ENCODE measurements at places on chromosomes 7 and 10.

- DNase-seq = no peak
Observed at GRCh38 chr10:107091126-107091525, 73.4 kb downstream of the SORCS1 start.

- DNase-seq = no peak
Observed at GRCh38 chr7:28790467-28790866, 167.7 kb downstream of the TRIL start.

- no peak for DNase-seq
Observed at GRCh38 chr7:112137141-112138101, 68.8 kb downstream of the DOCK4 start.

DNA sequence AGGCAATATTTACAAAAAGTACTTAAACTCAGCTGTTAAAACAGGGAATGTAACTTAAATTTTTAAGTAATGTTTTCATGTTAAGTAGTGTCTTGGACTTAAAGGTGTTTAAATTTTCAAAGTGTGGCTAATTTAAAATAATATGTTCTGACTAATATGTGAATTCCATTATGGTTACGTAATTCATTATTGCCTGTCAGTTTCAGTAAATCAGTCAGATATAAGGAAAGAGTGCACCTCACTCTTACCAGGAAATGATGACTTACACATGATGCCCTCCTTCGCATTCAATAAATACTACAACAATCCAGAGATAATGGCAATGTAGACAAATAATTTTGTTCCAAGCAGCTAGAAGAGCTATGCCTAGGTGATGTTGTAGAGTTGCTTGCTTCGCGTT lies 69.0 kb upstream of the WNT16 start:
- DNase-seq = no peak

DNA sequence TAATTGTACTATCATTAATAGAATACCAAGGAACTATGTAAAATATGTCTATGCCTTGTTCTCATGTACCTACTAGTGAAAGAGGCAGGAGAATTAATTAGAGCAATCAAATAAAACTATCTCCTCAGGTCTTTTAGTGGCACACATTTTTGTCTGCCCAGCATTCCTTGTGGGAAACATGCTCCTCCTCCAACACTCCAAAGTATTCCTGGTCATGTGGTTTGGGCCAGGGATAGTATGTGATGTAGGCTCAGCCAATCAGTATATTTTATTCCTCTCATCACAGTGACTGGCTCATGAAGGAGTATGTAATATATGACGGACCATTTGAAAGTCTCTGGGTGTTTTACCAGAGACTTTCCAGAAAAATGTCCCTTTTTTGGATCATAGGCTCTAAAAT lies 16.7 kb upstream of the SYPL1 start:
- no peak for DNase-seq

DNA sequence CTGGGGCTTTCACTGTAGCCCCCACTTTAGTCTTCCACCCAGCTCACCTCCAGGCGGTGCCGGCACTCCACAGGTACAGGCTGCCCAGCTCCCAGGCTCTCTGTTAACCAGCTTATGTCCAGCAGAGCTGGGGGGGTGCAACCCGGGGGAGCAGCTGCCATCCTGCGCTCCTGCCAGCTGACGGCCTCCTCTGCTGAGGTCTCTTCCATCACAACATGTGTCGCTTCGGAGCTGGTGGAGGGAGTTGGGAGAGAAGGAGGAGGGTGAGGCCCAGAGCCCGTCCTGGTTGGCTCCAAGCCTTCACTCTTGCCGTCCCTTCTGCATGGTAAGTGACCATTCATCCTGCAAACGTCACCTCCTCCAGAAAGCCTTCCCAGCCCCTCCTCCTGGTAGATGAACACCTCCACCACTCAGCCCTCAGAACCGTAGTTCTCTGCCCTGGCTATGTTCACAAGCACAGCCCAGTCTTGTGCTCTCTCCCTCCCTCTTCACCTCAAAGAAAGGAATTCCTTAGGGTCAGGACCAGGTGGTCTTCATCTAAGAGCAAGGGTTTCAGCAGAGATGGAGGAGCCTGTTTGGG lies 1.6 kb downstream of the POLM start:
- no peak for DNase-seq

DNA sequence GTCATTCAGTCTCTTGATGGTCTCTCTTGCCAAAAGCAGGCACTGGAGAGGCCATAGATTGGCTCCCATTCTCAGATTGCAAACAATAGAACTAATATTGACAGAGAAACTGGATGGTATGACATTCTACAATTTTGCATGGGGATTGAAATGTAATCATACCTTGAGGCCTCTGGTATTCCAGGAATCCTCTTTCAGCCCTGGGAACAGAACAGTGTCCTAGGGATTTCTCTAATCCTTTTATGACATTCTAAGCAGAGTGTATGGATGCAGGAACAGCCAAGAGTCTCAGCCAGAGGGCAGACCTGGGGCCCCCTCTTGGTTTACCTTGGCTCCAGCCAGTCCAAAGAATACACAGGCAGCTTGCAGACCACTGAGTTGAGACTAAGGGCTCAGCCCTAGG lies 206.4 kb downstream of the KCNMA1 start:
- no peak for DNase-seq

GRCh38 chr10:78461333-78461732 lies 427.7 kb downstream of the RPS24 start:
- no peak for DNase-seq

- no peak for DNase-seq
Observed at GRCh38 chr10:93872375-93873158, 21.2 kb upstream of the SLC35G1 start.

- no peak for DNase-seq
Observed at GRCh38 chr7:33500703-33501701, 371.6 kb downstream of the BBS9 start.

- no peak for DNase-seq
Observed at GRCh38 chr10:79331709-79332108, 15.6 kb upstream of the PPIF start.

DNA sequence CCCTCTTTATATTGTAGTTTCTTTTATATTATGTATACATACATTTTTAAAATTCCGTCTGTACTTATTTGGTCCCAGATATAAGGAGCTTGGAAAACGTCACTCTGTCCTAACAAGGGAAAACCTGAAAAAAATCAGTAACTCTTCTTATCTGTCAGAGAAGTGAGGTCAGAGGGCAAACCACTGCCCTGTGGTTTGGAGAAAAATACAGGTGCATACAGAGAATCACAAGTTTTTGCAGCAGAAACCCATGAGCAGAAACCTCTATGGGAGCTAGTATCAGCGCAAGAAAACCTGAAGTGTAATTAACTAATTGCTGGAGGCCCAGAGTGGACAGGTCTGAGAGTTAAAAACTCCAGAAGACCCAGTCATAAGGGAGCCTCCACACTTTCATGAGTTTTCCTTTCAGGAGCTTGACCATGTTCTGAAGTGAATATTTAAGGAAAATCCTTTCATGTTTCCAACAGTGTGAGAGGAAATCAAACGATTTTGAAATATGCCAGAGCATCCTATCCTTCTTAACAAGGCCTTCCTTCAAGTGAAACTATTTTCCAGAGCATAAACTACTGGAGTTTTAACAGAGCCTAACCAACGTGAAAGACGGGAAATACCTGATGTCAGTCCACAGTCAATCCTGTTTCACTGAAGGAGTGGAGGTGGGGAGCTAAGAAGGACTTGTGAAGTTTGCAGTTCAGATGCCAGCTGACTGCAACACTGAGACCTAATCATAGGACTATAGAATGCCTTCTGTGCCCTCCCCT lies 290.8 kb upstream of the BMPER start:
- no peak for DNase-seq

DNA sequence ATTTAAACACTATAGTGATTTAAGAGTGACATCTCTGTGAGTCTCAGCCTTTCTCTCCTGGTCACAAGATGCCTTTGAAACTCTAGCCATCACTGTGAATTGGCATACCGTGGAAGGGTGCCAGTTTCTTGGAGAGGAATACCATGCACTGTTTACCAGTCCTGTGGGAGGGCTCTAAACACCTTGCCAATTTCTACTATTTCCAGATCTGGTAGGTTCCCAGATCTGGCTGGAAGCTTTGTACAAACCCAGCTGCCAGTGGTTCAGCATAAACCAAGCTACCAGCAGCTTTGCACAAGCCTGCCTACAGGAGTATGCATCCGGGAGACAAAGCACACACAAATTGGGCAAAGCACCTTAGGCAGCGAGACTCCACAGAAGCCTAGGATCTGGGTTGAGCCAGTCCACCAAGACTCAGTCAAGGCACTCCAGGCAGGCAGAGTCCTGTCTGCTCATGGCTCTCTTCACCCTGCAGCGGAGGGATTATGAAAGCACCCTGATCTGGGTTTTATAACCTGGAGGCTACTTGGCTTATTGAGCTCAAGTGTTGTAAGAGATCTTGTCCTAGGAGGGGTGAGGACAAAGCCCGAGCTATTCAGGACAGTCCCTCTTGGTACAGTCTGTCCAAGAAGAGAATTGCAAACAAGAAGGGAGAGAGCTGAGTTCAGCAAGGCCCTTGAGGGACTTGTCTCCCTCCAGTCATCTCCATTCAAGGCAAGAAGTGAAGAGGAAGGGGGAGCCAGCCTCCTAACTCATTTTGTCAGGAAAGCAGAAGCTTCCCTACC lies 23.6 kb downstream of the MCM10 start:
- DNase-seq = no peak

DNA sequence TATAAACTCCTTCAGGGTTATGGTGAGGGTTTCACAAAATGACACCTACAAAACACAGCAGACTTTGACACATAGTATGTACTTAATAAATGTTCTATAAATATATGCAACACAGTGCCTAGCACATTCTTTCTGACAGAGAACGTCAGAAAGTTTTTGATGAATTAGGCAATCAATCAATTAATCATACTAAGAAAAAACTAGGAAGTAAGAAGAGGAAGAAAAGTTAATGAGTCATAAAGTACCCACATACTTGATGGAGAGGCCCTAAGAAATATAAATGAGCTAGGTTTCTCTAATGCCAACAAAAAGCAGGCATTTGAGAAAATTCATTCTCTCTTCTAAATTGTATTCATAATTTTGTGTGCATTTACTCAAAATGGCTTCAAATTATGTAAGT lies 192.7 kb upstream of the VWC2 start:
- no peak for DNase-seq

GRCh38 chr10:86169506-86170254 lies 196.9 kb downstream of the GRID1 start:
- no peak for DNase-seq

GRCh38 chr10:43594944-43595589 lies 11.2 kb upstream of the ZNF485 start:
- DNase-seq = no peak

DNA sequence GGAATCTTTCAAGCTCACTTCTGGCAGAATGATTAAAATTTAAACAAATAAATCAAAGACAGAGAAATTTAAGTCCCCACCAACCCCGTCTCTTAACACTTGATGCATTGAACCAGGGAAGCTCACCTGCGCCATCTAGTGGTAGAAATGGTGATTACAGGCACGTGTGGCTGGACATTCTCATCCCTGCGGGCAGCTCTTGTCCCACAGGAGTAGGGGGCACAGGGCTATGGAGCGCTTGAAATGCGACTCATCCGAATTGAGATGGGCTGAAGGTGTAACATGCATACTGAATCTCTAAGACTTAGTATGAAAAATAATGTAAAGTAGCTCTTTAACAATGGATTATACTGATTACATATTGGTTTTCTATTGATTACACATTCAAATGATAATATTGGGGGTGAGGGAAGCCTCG lies 24.8 kb upstream of the SLIT1 start:
- DNase-seq = no peak

DNA sequence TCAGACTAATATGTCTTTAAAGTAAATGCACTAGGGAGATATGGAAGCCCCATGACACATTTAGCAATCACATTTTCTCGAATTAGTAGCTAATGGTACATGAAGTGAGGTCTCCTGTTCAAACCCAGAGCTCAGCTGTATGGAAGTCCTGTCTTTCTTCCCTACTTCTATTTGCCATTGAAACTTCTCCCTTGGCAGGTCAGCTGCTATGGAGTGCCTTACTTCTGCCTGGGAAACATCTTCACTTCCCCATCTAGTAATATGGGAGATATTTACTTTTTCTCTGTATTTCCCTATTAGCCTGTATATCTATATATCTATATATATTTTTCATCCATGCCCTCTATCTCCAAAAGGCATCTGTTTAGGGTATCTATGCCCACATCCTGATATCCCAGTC lies 225.3 kb upstream of the INHBA start:
- no peak for DNase-seq

GRCh38 chr10:34658934-34659333 lies 156.2 kb downstream of the PARD3 start:
- no peak for DNase-seq

DNA sequence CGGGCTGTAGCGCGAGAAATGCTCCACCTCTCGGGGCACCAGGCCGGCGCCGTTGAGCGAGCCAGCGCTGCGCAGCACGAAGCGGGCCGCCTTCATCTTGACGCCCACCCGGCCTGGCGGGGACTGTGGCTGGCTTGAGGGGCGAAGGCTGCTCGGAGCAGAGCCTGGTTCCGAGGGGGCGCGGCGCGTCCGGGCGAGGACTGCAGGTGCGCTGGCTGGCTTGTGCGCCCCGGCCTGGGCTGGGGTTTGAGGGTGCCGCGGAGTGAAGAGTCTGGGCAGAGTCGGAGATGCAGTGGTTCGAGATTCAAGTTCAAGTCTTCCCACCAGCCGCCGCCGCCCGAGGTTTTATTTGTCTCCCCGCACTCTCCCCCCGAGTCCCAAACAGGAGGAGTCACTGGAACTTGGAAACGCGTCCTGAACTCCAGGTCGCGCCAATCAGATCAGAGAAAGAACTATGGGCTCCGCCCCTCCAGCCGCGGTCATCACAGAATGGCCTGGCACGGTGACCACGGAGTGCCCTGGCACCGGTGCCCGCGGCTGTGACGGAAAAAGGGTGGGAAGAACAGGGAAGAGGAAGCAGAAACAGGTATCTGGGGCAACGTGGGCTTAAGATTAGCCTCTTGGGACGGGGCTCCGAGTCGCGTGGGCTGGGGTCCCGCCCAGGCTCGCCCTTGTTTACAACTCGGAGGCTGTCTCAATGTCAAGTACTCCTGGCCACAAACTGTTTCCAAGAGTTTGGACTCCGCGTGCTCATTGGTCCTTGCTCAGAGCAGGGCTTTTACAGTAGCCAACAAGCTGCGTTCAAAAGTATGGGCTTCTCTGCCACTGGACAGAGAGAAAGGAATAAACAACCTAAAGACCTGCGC lies at the start of gene PDK4:
Gene PDK4 (minus strand): TSS at position 319 of the 866 bp plus-strand sequence. CDS start 223 bp downstream, at position 96.
- no peak for DNase-seq
